Renal cortical epithelial cell (primary cell): ENCODE measurements at places on chromosomes 6 and 20.

DNA sequence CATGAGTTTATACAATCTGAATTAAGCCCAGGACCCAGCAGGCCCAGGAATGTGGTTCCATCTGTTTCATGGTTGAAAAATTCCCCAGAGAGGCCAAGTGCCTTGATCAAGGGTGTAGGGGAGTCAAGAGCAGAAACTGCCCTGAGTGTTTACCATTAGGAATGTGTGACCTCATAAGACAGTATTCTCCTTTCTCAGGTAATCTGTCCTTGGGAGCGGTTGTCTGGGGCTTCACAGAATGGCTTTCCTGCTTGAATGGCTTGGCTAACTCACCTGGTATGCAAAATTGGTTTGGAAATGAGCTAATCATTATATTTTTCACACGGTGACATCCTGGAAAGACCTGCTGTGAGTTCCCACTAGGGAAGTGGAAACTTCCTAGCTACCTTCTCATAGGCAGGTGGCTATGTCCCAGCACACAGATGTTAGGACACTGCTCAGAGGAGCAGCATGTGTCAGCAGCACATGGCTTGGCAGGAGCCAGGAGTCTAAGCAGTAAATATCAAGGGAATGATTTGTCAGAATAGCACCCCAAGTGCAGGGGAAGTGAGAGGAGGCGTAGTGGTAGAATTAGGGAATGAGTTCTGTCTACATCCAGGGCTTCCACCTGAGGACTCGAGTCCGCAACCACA, 17.7 kb downstream of the CLIC5 start:
- DNase-seq, result peak; percentile 39

- no peak for DNase-seq
Observed at GRCh38 chr6:127934956-127935355, 34.1 kb upstream of the THEMIS start.

- DNase-seq, result no peak
Observed at GRCh38 chr6:148443798-148444560, 101.3 kb downstream of the SASH1 start.

- DNase-seq, result no peak
Observed at GRCh38 chr20:49405062-49405683, 77.3 kb downstream of the KCNB1 start.

- DNase-seq, result no peak
Observed at GRCh38 chr20:20225325-20226043, 142.4 kb upstream of the INSM1 start.

DNA sequence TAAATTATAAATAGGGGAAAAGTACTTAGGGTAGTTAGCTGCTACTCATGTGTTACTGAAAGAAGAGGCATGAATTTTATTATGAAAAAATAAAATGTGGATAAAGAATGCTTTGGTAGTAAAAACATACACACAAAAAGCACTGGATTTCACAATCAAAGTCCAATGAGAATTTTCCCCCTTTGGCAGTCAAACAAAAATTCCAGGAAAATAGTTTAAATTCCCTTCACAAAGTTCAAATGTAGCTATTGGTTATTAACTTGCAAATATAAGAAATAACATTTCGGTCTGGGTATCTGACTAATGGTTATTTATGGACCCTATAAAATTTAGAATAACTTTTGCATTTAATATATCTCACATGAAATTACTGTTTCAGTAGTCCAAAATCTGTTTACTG, 210.4 kb downstream of the FOXC1 start:
- peak; percentile 76 for DNase-seq
